Iris pigment epithelial cell (primary cell): ENCODE measurements at places on chromosomes 1 and 21.
A peak's percentile ranks its signal among the peaks of the same experiment; 100 is the strongest.

DNA sequence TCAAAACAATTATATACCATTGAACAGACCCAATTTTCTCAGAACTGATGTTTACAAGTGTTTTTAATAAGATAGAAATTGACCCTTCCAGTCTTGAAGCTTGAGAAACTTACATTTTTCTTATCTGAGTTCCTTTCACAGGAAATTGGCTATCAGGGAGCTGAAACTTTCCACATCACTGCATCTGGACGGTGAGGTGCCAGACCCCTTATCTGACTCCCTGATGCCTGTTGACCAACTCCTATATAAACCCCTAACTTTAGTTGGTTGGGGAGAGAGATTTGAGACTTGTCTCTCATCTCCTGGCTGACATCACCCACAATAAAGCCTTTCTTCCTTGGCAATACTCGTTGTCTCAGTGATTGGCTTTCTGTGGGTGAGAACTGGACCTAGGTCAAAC, 31.4 kb downstream of the LACTBL1 start:
- DNase-seq: no peak

DNA sequence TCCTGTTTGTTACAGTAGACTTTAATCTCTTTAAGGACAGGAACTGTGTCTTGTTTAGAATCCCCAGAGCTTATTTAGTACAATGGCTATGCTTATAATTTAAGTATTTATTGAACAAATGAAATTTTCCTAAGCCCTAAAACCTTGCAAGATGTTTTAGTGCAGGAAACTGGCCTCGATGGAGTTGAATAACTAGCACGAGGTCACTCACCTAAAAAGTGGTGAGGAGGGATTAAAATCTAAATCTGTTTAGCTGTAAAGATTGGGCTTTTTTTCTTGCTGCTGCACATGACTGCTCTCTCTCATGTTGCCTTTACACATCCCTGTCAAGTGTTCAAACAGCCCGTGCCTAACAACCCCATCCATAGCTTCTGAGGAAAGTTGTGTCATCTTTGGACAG, 10.2 kb downstream of the NFYC start:
- DNase-seq: no peak

GRCh38 chr1:70966018-70966638, 81.5 kb downstream of the PTGER3 start:
- DNase-seq: peak; percentile 15

DNA sequence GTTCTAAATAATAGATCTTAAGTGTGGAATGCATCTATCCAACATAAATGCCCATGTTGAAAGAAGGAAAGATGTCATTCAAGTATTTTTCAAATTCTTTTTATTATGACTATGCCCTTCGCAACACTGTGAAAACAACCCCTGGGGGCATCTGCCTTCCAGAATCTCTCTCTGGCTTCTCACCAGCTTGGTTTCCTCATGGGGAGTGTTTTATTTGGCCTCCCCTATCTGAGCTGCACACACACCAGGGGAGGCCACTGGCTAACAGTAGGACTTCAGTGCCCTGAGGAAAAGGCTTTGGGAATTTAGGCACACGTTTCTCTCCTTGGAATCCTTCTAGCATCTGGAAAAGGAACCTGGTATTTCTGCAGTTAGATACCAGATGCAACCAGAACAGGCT, 130.6 kb downstream of the EDEM3 start:
- no peak for DNase-seq

DNA sequence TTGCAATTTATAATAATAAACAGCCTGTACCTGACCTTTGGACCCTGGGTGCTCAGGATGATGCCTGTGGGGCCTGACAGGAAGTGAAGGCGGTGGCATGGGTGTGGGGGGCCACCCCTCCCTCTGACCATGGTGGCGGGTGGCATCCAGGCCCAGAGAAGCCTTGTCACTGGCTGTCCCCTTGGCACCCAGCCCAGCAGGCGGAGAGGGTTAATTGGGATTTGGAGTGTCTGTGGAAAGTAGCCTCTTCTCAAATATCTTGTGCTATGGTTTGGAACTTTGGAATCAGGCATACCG, 20.5 kb downstream of the SOX13 start:
- no peak for DNase-seq

DNA sequence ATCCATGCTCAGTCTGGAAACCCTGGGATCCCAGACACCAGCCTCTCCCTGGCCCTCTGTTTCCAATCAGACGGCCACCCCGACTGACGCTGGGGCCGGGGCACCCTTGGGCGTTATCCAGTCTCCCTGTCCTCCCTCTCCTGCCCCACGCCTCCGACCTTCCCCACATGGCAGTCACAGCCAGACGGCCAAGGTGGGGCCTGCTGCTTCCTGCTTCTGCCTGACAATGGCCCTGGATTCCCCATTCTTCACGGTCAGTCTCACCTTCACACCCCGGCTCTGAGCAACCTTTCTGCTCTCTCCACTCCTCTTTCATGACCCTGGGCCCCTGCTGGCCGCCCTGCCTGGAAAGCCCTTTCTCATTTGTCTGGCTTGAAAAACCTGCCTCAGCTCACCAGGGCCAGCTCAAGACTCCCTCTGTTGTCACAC, 6.6 kb downstream of the GNG4 start:
- no peak for DNase-seq

DNA sequence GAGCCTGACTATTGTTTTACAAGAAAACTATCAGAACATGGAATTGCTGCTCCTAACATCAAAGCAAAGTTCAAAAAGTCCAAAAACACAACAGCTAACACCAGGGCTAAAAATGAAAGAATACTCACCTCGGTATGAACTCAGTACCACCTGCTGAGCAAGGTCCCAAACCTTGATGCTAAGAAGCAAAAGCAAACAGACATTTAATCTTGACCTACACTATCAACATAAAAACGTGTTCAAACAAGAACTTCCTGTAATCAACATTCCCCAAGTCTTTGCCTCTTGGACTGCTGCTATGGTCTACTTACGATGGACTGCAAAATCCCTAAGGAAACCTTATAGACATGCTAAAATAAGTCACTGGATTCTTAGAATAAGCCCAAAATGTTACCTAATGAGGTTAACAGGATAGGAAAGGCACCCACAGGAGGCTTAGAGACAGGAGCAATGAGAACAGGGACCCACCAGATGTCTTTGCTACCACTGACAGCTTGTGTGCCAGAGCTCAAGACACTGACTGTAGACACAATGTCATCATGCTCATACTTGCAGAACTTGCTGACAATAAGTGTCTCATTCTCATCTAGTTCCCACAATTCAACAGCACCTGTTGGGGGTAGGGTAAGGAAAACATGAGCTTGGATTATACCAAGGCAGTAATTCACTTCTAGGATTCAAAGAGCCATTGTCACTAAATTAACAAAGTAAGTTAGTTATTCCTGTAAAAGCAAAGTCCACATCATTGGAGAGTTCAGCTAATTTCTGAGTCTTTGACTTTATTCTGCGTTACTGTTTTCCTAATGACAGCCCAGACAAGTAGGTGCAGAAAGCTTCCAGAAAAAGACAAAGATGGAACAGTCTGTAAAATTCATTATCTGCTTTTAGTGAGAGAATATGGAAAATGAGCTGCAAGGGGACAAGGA, 1.8 kb downstream of the WDR77 start:
- no peak for DNase-seq

GRCh38 chr1:248793592-248793991, 32.1 kb downstream of the SH3BP5L start:
- DNase-seq: no peak

DNA sequence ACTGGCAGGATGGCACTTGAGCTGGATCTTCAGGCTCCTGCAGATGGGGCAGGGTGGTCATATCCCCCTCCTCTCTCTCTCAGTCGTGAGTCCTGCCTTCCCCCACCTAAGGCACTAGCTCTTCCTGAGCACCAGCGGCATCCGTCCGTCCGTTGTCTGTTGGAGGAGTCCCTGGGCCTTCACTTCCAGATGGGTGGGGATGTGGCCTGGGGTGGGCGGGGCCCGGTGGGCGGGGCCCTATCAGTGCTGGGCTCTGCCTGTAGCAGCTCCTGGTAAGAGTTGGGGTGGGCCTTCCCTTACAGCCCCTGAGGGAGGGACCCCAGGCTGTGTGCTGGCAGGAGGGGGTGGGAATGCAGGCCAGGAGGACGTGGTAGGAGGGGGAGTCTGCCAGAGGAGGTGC, 10.3 kb downstream of the LDLRAD2 start:
- no peak for DNase-seq
